ENCODE measurements at places on chromosomes 5 and 9. TPM values are rescaled to one million over a fixed set of nuclear protein-coding genes. Genes with fewer than 3 reads are reported as not detected.
A peak's percentile ranks its signal among the peaks of the same experiment; 100 is the strongest.

- DNase-seq: no peak
Measured at GRCh38 chr5:72871366-72872024, 55.0 kb downstream of the TNPO1 start.

DNA sequence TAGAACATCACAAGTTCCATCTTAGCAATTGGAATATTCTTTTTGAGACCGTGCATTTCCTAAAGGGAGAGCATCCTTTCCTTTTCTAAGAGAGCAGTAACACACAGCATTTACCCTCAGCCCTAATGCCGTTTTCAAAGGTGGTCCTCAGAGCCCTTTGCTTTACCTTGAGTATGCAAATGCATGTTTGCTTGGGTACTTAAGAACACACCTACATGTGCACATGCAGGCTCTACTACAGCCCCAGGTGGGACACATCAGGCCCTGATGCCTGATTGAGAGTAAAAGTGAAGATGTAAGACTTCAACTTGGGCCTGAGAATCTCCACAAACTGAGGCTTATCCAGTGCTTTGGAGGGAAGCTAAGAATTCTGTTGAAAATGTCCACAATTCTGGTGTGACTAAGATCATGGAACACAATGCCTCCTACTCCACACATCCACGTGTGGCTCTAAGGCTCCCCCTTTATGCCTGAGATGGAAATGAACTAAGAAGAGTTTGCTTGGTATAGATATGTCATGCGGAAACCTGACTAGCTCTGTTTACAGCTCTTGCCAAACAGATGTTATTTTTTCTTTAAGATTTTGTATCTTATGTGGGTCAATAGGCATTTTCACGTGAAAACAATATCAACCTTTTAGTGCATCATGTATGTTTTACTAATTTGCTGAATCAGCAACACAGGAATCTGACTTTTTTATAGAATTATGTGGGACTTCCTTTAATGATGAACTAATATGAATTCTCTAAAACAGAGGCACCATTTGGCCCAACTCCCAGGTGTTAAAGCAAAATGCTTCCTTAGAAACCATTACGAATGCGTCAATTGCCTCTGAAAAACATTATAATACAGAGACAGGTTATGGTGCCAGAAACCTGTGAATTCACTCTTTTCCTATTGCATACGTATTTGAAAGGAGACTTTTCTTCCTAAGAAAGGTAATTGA is 48.9 kb upstream of the SLC2A8 start:
- no peak for DNase-seq

DNA sequence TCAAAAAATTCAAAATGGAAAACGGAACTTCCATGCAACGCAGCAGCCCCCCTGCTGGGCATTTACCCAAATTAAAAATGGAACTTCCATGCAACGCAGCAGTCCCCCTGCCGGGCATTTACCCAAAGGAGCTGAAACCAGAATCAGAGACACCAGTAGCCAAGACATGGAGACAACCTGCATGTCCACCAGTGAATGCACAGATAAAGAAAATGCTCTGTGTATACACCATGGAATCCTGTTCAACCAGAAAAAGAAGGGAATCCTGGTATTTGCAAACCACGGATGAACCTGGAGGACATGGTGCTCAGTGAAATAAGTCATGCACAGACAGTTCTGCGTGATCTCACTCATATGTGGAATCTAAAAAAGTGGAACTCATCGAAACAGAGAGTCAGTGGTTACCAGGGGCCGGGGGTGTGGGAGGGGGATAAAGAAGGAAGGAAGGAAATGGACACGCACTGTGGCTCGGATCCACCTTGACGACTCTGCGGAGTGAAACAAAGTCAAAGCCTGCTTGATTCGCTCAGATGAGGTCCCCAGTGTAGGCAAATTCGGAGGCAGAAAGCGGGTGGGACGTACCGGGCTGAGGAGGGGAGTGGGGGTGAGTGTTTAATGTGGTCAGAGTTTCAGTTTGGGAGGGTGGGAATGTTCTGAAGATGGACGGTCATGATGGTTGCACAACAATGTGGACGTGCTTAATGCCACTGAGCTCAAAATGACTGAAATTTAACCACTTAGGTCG is 40.2 kb upstream of the EXOC3 start:
- DNase-seq: no peak

GRCh38 chr5:1737790-1738405 is 61.7 kb downstream of the MRPL36 start:
- DNase-seq: no peak

DNA sequence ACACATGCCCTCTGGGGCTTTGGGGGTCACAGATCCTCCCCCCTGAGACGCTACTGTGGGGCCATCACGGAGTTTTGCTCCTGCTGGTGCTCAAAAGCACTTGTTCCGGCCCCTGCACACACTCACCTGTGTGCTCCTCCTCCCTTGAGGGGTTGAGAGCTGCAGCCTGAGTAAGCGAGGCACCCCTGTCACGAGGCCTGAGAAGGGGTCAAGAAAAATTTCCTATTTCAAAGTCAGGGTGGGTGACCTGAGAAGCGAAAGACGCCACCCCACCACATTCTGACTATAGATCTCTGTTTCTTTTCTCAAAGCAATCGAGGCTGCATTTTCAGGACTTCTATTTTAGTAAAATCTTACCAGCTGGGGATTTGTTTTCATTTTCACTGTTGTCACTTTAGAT is 138.5 kb downstream of the DCP2 start:
- DNase-seq: no peak

- no peak for DNase-seq
Measured at GRCh38 chr5:158921441-158922262, 178.1 kb downstream of the EBF1 start.

GRCh38 chr9:108579757-108580439 is 275.9 kb downstream of the ACTL7B start:
- no peak for DNase-seq

GRCh38 chr5:118247458-118247857 is 740.9 kb downstream of the DTWD2 start:
- no peak for DNase-seq

- DNase-seq: peak; percentile 61
Measured at GRCh38 chr5:96565582-96566265, 96.5 kb upstream of the CAST start.

GRCh38 chr5:1224631-1225030 is 550 bp upstream of the SLC6A18 start:
- no peak for DNase-seq

The PHF24 gene
- polyA plus RNA-seq: 0.02 TPM

GRCh38 chr5:94540856-94541494 is 77.4 kb downstream of the KIAA0825 start:
- DNase-seq: no peak

GRCh38 chr5:179187681-179188575 is 127.8 kb downstream of the ZNF354C start:
- DNase-seq: no peak

DNA sequence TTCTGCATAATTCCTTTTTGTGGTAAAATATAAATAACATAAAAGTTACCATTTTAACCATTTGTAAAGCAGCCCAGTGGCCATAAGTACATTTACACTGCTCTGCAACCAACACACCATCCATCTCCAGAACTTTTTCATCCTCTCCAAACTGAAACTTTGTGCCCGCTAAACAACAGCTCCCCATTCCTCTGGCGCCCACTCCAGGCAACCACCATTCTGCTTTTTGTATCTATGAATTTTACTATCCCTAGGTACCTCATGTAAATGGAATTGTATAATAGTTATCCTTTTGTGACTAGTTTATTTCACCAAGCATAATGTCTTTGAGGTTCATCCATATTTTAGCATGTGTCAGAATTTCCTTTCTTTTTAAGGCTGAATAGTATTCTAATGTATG is 141.1 kb downstream of the DMXL1 start:
- DNase-seq: no peak

The SPINK6 gene
- polyA plus RNA-seq: not detected

- DNase-seq: peak; percentile 43
Measured at GRCh38 chr9:99416007-99416406, 193.9 kb downstream of the SEC61B start.

The ALDH7A1 gene
- 99.9 TPM for polyA plus RNA-seq

DNA sequence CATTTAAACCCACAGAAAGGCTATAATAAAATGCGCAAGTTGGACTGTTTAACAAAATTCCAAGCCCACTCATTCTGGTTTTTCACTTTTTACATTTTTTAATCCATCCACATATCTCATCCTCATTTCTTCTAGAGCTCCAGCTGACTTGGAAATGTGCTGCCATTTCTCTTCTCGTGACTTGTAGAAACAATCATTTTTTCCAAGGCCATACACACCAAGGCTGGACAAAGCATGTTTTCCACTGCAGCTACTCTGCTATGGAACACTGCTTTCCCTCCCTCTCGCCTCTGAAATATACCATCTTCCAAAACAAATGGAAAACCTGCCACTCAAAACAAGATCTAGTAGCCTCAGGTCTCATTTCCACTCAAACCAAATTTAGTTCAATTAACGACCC is 141.1 kb downstream of the ESM1 start:
- DNase-seq: no peak

DNA sequence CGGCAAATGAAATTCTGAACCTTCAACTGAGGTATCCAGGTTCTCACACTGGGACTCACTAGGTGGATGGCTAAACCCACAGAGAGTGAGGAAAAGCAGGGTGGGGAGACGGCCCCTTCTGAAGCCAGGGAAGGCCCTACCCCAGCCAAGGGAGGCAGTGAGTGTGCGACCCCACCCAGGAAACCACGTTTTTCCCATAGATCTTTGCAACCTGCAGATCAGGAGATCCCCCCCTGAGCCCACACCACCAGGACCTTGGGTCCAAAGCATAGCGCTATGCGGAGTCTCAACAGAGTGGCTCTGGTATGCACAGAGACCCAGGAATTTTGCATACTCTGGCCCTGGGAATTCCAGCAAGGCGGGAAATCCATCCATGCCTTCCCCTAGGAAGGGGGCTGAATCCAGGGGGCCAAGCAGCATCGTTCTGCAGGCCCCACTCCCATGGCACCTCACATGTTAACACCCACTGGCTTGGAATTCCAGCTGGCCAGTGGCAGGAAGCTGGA is 19.9 kb downstream of the DTWD2 start:
- no peak for DNase-seq

DNA sequence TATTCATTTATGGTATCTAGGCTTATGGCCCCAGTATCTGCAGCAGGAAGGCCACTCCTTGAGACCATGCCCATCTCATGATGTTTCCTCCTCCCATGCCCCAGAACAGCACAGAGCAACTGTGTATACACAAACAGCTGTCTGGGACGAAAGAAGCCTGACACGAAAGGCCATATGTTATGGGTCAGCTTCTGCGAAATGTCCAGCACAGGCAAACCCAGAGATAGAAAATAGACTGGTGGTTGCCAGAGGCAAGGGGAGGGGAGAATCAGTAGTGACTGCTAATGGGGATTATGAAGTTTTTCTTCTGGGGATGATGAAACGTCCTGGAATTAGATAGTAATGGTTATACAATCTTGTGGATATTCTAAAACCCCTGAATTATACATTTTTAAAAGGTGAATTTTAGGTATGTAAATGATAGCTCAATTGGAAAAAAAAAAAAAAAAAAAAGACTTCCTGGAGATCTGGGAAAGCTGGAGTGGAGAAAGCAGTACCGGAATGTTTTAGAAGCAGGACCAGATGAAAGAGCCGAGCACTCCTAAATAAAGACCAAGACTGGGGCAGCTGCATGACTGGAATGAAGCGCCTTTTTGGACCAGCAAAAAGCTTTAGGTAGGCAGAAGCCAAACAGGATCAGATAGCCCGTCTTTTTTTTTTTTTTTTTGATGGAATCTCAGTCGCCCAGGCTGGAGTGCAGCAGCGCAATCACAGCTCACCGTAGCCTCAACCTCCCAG is 29.2 kb downstream of the PCDHGC5 start:
- DNase-seq: no peak

DNA sequence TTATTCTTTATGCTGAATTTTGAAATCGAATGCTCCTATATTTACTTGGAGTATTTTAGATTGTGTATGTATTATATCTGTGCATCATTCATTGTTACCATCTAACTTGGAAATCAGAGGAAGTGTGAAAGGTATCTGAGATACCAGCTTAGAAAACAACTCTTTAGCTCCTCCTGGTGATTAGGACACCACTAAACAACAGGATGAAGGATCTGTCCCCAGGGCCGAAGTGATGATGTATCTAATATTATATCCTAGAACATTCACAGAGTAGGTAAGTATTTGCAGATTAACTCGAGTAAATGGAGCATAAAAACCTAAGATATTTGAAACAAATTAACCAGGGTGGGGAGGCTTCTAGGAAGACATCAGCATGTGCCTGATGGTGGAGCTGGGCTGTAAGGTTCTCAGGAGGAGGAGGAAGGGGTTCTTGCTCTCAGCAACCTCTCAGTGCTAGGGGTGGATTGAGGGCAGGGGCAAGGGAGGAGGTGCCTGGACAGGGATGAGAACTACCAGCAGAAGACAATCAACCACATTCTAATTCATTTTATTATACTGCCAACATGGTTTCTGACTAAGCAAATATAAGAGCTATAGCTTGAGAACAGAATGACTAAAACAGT is 2.6 kb upstream of the NFIL3 start:
- DNase-seq: no peak

The STOML2 gene
- polyA plus RNA-seq: 170 TPM

DNA sequence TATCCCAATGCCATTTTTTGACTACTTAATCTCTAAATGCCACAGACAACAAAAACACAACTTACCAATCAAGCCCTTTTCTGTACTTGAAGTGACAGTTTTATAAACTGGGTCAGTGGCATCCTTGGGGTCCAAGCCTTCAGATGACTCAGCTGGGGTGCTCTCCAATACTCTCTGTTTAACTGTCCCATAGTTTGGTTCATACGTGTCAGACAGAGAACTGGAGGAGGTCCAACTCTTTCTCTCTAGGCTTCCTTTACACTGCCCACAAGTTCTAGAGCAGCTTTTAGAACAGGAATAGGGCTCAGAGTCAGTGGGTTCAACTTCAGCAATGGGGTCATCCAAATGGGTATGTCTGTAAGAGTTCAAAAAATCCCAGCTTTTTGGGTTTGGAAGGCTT is 166.9 kb downstream of the CDC42SE2 start:
- no peak for DNase-seq

DNA sequence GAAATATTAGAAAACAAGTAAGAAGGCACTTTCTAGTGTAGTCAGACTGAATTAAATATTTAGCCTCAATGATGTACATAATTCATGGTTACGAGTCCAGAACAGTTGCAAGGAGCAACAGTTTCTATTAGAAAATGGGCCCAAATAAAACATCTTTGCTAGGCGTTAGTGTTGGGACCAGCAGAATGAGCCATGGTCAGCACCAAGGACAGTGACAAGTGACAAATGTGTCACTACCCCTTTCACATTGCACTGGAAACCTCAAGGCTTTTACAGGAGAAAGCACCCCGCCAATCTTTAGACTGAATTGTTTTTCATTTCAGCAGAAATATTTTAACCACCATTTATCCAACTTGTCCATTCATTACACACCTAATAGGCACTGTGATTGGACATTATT is 301.3 kb upstream of the ADCY2 start:
- DNase-seq: no peak

The PCDH1 gene
- polyA plus RNA-seq: 0.91 TPM
